HFF-Myc (cell line): ENCODE measurements at places on chromosomes 16 and 17.

DNA sequence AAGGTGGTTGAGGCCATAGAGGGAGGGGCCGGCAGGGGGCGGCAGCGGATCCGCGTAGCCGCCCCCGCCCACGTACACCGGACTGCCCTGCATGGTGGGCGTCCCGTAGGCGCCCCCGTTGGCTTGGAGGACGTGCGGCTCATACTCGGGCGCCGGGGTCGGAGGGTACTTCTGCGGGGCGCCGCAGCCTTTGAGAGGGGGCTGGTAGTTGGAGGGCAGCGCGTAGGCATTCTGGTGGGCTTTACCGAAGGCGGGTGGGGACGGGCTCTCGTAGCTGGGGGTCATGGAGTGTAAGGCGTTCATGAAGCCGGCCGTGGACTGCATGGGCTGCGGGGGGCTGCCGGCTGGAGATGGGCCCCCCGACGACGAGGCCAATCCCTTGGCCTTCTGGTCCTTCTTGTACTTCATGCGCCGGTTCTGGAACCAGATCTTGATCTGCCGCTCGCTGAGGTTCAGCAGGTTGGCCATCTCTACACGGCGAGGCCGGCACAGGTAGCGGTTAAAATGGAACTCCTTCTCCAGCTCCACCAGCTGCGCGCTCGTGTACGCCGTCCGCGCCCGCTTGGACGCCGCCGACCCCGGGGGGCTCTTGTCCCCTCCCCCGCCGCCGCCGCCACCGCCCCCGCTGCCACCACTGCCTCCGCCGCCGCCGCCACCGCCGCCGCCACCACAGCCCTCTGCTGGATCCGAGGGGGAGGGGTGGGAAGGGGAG, 5.7 kb upstream of the HOXB2 start:
- DNase-seq, result no peak

DNA sequence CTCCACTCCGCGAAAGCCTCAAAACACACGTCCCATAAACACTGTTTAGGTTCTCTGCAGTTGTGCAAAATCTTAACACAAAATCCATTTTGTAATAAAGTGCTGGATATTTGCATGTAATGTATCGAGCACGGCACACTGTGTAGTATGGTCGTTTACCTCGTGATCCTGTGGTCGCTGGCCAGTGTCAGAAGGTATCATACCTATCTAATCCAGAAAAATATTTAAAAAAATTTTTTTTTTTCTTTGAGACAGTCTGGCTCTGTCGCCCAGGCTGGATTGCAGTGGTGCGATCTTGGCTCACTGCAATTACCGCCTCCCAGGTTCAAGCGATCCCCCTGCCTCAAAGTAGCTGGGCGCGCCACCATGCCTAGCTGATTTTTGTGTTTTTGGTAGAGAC, 996 bp downstream of the RPL38 start:
- DNase-seq, result no peak

GRCh38 chr17:74296548-74296936, 22.5 kb downstream of the DNAI2 start:
- DNase-seq, result no peak

- DNase-seq, result no peak
Observed at GRCh38 chr17:40602445-40603443, 37.5 kb upstream of the CCR7 start.

GRCh38 chr17:73791631-73792030, 147.4 kb upstream of the SDK2 start:
- no peak for DNase-seq

DNA sequence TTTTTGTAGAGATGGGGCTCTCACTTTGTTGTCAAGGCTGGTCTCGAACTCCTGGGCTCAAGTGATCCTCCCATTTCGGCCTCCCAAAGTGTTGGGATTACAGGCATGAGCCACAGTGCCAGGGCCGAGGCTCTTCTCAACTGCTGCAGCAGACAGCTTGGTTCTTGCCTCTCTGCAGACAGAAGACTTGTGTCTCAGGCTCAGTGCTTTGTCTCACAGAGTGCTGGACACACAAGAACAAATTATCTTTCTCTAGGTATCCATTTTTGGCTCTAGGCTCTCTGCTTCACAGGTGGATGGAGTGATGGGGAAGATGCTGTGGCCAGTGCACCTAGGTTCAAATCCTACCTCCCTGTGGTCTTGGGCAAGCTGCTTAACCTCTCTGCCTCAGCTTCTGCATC, 80.8 kb upstream of the RNU2-1 start:
- DNase-seq, result no peak

DNA sequence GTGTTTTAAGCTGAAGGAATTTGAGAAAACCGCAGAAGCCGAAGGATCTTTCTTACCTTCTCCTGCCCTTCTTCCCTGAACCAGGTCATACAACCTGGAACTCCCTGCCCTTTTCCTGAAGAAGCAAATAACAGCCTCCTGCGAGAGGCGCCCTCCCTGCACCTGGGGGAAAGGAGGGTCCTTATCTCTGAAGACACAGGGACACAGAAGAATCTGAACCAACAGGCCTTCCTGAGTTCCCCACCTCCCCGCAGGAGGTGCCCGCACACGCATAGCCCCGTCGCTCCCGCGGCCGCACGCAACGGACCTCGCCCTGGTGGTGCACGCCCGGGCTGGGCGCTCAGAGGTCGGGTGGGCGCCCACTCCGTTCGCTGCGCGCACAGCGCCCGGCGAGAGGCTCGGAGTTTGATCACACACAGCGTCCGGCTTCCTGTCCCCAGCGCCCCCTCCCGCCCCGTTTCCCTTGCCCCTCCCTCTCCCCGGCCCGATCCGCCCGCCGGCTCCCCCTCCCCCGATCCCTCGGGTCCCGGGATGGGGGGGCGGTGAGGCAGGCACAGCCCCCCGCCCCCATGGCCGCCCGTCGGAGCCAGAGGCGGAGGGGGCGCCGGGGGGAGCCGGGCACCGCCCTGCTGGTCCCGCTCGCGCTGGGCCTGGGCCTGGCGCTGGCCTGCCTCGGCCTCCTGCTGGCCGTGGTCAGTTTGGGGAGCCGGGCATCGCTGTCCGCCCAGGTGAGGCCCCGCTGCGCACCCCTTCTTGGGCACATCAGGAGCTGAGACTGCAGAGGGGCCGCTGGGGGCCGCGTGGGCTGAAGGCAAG, at the start of gene TNFSF12:
Gene TNFSF12 (plus strand): TSS at position 474 of the 816 bp plus-strand sequence. CDS start 96 bp downstream, at position 570.
- no peak for DNase-seq

GRCh38 chr16:66903544-66904427, 14.9 kb downstream of the CDH16 start:
- DNase-seq, result no peak

DNA sequence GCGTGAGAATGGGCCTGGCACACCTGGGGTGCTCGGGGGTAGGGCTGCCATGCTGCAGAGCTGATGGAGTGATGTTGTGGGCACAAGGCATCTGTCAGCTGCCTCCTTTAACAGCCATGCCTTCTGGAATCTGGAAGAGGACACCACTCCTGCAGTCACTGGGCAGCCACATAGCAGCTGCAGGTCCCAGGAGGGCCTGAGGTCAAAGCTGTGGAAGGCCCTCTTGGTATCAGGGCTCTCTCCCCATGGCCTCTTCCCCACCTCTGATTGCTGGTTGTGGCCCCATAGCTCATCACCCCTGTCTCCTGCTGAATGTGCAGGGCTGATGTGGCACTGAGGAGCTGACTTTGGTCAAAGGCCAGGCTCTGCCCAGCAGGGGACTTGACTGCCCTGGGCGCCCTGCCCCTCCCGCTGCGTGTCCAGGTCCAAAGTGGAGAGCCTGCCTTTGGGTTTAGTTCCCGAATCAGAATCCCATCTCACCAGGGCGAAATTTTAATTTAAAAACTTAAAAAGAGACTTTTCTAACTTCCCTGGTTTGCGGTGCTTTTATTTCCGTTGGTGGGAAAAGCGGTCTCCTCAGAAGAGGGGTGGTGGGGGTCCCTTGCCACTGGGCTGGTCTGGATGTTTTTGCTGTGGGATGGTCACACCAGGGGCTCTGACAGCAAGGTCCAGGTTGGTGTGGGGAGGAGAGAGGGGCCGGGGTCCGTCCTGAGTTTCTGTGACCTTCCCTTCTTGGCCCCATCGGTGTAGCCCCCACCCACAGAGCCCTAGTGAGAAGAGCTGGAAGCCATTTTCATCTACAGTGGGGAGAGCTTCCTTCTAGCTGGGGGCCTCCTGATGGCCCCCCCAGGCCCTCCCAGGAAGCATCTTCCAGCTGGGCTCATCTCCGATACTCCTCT, 5.9 kb downstream of the UBALD2 start:
- no peak for DNase-seq

- DNase-seq, result no peak
Observed at GRCh38 chr16:57892041-57892440, 78.9 kb downstream of the CNGB1 start.
